ENCODE measurements at places on chromosomes 3 and 15.

GRCh38 chr15:19899021-19899824 is 642.4 kb downstream of the GOLGA6L6 start:
- DNase-seq = no peak

DNA sequence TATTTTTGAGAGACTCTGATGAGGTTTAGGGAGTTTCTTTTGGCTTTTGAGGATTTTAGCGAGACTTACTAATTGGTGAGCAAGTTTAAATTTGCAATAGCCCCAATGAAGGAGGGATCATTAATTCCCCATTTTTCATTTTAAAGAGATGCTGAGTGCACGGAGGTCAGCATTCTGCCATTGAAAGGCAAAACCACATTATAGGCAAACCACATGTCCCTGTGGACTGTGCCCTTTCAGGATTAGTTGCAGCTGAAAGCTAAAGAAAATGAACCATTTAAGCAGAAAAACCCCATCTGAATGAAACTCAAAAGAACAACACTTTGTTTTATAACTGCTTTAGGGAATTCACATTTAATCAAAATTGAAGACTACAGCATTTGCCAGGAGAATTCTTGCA is 246.5 kb downstream of the PDZRN3 start:
- DNase-seq = no peak

GRCh38 chr15:90042766-90043529 is 41.8 kb downstream of the ZNF710 start:
- DNase-seq = no peak

DNA sequence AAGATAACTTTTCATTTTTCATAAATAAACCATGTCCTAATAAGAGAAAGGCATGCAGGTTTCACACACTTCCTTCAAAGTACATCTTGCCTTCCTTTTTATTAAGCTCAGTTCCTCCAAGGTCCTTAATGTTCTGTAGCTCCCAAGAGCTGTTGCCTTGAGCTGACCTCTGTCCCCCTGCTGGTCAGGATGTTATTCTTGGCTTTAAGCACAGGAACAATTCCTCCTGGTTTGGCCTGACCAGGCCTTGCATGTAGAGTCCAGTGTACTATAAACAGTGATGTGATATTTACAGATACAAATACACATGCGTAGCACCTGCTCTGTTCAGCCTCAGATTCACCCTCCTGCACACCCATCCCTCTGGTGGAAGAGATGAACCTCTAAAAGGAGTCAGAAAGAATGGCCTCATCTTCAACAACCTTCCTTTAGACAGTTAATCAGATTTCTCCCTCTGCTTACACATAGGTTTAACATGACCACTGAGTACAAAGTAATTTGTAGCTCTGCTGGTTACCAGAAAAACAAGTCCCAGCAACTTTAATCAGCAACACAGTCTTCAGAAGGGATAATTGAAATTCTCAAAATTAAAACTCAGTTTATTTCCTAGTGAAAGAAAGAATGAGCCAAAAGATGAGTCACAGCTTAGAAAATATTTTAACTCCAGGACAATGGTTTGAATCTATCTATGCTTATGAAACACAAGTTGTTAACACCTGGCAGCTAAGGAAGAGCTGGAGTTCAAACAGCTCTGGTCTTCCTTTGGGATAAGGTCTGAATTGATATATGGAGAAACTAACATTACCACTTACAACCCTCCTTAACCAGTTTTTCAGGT is 46.5 kb downstream of the PTPN9 start:
- no peak for DNase-seq

DNA sequence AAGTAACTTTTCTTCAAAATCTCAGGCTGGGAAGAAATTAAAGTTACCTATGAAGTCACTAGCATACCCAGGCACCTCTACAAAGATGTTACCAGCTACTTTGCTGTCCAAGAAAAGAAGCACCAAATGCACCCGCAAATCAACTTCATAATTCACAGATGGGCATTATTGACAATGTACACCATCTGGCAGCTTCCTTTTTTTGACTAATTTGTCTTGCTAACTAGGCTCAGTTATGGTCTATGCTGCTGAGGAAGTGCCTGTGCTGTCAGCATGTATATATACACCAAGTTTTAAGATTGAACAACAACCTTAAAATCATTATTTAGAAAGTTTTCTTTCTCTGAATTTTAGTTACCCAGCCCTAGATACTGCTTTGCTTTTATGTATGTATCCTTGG is 93.8 kb downstream of the NSUN3 start:
- no peak for DNase-seq

GRCh38 chr3:30864836-30865235 is 29.6 kb downstream of the GADL1 start:
- DNase-seq = no peak

DNA sequence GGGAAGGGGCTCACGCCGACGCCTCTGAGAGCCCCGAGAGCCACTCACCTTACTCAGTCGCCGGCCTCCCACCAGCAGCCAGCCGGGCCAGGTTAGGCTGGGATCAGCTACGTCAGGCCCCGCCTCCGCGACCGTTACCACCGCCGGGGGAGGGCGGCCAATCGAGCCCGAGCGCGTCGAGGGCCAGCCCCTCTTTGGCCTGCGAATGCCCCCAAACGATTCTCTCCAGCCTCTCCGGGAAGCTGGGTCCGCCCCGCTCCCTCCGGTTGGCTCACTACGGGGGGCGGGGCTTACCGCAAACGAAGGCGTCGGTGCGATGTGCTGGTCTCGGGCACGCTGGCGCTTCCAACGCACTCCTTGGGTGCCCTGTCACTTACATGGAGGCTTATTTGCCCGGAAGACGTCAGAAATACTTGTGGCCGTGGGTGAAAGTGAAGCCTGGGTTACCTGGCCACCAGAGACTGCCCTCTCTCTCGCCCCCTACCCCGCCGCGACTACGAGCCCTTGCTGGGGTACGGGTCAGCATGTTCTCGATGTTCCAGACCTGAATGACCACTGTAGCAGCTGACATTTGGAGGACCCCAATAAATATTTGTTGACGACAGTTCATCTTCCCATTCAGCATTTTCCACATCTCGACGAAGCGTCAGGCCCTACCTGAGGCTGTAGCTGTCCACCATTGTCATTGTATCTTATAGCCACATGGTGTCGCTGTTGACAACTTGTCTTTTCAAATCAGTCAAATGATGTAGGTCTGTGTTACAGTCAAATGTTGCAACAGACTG is at the start of gene CEP70:
CEP70 (minus strand) TSS at position 111 of the 785 bp plus-strand sequence. CDS start 21,333 bp downstream, outside the sequence.
- no peak for DNase-seq

All from NCI-H2081 treated with DMSO at 0.1 percent for 48 hours (cell line).